ENCODE measurements at places on chromosomes 6 and 20.

- no peak for DNase-seq
Measured at GRCh38 chr6:134205366-134205765, 112.5 kb downstream of the SGK1 start.

DNA sequence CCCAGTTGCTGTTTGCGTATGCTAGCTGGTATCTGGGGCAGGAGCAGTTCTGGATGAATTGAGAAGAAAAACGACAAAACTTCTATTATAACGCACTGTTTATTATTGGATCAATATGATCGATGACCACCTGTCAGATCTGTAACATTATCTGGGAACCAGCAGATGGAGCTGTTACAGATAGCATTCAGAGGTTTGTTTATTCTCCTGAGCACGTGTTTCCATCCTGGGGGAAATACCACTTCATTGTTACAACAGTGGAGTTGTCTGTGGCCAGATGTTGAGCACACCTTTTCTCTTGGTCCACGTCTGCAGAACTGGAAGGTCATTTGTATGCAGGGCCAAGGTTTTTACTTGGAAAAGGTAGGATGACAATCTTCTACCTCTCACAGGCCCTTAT lies 16.0 kb upstream of the NKX2-2 start:
- no peak for DNase-seq

- no peak for DNase-seq
Measured at GRCh38 chr6:91719414-91719813, 1132.5 kb upstream of the MAP3K7 start.

GRCh38 chr6:40933864-40934263 lies 105.2 kb downstream of the UNC5CL start:
- no peak for DNase-seq

- no peak for DNase-seq
Measured at GRCh38 chr20:3802524-3803239, 6.6 kb downstream of the CDC25B start.

DNA sequence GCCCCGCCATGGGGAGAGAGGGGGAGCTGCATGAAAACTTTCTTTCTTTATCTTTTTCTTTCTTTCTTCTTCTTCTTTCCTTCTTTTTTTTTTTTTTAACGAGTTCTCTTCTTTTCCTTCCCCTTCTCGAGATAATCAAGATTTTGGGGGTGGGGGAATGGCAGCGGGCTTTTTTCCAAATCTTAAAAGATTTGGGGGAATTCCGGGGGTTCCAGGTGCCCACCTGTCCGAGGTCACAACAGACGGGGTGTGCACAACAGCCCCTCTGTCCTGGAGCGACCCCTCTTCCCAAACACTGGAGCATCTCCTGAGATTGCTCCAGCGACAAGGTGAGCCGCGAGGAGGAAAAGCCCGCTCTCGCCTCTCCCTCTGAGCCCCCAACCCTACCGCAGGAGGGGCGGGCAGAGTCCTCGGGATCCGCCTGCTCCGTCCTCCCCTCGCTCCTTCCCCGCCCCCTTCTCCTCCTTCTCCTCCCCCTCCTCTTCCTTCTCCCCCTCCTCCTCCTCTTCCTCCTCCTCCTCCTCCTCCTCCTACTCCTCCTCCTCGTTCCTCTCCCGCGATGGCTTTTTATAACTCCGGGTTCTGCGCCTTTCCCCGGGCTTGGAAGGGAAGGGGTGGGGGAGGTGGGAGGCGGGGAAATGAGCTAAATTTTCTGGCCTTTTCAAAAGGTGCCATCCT lies 689 bp upstream of the KCNB1 start:
- DNase-seq: no peak

- no peak for DNase-seq
Measured at GRCh38 chr20:24949756-24950127, 673 bp downstream of the CST7 start.

DNA sequence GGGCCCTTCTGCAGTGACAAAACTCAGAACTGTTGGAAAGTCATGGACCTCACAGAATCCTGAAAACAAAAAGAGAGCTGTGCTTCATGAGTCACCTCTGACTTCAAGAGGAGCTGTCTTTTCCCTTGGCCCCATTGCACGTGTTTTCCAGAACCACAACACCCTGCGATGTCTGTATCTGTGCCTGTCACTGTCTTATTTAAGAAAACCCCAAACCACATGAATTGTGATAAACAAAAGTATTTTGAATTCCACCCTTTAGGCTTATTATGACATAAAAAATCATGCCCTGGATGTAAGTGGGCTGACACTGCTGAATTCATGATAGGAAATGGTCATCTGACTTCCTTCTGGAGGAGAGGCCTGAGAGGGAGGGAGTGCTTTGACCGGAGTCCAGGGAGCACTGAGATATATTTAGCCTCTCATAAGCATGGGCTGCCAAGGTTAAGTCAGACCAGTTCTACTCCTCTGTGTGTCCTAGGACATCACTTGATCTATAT lies 96.4 kb upstream of the DUSP22 start:
- DNase-seq: no peak

DNA sequence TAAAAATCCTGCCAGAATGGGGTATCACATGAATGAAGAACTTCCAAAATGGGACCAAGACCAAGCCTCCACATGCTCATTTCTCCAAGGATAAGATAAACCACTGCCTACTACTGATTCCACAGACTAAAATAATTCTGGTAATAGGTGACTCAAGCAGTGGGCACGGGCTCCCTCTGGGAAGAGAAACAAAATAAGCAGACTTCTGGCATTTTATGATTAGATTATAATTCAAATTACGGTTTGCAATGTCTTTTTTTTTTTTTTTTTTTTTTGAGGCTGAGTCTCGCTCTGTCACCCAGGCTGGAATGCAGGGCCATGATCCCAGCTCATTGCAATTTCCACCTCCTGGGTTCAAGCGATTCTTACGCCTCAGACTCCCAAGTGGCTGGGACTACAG lies 16.0 kb downstream of the UQCC1 start:
- DNase-seq: no peak

DNA sequence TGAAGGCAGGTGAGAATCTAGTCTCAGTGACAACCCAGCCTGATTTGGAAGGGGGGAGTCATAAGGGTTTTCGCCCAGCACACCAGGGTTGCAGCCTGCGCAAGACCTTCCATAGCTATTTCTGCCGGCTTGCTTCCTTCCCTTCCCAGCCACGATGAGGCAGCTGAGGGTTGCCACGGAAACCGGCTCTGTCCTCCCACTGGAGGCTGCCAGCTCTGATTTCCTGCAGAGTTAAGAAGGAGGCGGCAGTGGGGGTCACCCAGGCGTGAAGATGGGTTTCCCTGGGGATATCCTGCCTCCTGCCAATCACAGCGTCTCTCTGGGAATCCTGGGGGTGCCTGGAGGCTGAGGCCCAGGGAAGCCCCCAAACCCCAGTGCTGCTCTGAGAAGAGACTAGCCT lies 23.1 kb upstream of the KCNB1 start:
- peak; percentile 68 for DNase-seq

- DNase-seq: no peak
Measured at GRCh38 chr20:49570828-49571552, 3.1 kb upstream of the PTGIS start.

GRCh38 chr6:155219858-155220301 lies 43.9 kb upstream of the CLDN20 start:
- DNase-seq: peak; percentile 34

GRCh38 chr6:147821295-147821897 lies 312.9 kb downstream of the SAMD5 start:
- peak; percentile 7 for DNase-seq

DNA sequence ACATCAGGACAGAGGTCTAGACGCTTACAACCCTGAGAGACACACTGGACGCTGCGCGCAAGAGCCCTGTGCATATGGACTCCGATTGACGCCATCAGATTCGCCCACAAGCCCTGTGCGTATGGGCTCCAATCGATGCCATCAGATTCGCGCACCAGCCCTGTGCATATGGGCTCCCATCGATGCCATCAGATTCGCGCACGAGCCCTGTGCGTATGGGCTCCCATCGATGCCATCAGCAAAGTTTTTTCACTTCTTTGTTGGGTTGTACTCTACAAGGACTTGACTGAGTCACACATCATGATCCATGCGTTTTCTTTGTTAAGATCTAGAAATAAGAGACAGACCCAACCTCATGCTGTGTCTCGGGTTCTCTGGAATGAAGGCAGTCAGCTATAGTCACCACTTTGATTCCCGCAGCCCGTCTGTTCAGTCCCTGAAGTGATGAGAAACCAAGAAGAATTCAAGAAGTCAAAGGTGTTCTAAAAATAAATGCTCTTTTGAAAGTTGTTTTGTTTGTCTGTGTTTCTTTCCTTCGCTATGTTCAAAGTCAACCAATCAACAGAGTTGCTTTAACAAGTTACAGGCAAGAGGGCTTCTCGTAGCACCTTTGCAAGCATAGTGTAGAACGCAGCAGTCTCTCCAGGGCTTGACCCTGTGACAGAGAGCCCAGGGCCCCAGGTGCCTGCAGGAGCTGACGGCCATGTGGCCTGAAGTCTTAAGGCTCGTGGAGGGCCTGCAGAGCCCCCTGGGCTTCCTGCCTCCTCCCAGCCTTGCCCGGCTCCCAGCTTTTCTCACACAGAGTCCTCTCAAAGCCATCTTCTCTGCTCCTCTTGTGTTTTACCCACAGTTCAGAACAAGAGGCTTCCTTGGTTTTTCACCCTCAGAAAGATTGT lies 7.9 kb downstream of the RPS6KA2 start:
- DNase-seq: no peak

DNA sequence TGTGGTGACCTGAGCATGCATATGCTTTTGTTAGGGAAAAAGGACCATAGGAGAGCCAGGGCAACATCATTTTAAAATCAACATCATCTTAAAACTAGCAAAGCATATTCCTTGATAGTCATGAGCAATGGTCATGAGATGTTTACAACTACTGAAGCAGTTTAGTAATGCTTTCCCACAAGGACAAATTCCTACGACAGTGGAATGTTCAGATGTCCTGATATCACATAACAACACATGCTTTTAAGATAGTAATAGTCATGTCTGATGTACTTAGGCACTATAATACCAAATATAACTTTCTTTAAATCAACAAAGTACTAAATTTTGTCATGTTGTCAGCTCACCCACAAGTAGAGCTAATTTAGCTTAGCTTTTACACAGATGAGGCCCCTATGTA lies 370.3 kb downstream of the HTR1B start:
- no peak for DNase-seq

- DNase-seq: no peak
Measured at GRCh38 chr6:168125429-168126001, 46.5 kb upstream of the FRMD1 start.

DNA sequence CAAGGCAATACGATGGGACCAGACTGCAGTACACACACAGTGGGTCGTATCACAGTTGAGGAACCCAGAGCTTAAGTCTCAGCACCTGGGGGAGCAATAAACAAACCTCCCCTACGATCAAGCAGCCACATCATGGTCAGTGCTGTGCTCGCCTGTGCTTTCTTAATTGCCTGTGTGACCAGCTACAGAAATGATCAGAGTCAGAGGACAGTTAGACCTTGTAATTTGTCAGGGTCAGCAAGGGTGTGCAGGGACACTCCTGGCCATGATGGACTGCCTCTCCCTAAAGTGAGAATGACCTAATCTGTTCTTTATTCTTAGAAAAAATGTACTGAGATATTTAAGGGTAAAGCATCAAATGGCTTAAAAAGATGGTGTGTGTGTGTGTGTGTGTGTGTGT lies 78.4 kb downstream of the OPRM1 start:
- DNase-seq: no peak

DNA sequence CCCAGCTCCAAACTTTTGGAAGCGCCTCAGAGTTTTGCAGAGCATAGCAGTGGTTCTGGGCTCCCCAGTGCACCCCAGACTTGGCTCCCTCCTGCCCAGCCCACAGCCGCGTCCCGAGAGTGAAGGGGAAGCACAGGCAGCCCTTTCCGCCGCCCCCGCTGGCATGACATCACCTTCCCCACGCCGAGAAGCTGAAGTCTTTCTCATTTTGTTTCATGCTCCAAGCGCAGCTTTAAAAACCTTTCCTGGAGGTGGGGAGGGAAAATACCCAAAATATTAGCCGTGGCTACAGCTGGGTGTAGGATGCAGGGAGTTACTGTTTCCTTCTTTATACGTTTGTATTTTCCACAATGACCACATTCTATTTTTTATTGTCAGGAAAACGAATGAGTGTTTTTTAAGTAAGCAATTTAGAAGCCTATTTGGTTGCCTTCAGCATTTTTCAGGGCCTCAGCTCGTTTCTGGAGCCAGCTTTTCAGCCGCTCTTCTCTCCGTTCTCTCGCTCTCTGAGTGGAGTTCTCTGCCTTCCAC lies 72.9 kb downstream of the SNX5 start:
- DNase-seq: peak; percentile 32

DNA sequence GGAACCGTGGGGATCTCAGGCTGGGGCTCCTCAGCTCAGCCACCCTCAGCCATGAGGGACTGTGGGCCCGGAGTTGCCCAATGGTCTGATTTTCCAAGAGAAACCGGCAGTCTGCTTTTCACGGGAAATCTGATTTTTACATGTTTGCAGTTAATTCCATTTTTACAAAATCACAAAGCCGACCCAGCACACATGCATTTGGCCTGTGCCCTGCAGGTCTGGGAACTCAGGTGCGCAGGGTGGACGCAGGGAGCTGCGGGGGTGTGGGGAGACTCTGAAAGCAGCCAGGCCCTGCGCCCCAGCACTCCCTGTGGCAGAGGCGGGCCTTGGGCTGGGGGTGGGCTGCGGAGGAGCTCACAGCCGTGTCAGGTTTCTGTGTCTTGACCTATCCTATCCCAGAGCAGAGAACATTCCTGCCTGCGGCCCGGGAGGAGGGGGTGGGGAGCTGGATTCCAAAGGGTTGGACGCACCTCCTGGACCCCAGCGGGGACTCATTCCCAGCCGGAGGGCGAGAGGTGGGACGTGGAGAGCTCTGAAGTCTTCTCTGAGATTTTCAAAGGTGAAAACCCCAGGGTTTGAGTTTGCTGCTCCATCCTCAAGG lies 60.6 kb downstream of the ADNP start:
- no peak for DNase-seq

DNA sequence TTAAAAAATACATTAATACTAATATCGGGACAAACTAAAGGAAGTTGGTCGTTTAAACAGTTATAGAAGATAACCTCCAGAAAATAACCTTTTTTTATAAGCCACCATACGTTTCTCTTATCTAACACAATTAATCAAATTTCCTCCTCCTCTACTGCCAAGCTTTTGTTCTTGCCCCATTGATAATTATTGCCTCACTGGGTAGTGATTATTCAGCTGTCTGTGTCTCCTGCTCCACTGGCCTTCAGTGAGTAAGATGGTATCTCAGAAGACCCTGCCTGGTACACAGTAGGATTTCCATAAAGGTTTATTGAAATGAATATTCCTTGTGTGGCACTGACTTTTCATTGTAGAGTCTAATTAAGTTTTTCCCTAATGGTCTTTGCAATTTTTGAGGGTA lies 165.5 kb upstream of the SCGN start:
- DNase-seq: no peak

- DNase-seq: no peak
Measured at GRCh38 chr20:37081717-37082289, 14.0 kb downstream of the RBL1 start.

GRCh38 chr6:72649032-72649984 lies 27.4 kb downstream of the KCNQ5 start:
- no peak for DNase-seq

- no peak for DNase-seq
Measured at GRCh38 chr20:44698351-44698750, 16.8 kb upstream of the CCN5 start.

Measured in occipital lobe (tissue), 3 donors.